ENCODE measurements at places on chromosomes 1 and 21.
A peak's percentile ranks its signal among the peaks of the same experiment; 100 is the strongest.

DNA sequence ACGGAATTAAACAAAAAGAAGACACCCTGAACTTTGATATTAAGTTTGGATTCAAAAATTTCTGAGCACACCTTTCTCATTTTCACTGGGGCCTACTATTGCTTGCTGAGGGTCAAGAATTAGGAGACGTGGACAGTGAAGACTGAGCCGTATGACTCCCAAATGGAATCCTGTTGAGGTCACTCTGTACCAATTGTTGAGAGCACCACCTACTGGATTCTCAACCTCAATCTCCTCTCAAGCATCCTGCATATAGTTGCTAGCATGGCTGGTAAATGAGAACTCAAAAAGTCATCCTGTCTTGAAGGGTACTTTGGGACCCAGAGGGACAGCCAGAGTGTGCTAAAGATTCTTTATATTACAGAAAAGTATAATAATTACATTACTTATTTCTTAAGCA, 20.2 kb upstream of the MTR start:
- DNase-seq: no peak

GRCh38 chr21:31710586-31710985, 21.3 kb downstream of the SCAF4 start:
- peak; percentile 19 for DNase-seq

DNA sequence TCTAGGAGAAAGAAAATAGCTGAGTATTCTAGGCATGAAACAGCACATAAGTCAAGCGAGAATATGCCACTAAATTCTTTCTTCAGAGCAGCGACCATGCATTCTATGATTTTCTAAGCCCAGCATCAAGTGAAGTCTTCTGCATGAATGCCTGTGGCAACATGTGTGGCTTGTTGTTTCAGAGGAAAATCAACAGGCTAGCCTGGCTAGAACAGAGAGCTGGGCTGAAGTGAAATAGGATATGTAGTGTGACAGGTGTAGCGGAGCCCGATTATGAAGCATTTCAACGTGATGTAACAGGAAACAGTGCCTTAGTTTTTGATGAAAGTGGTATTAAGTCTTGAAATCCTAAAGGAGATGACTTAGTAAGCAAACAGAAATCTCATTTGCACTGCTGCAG, 7.0 kb downstream of the CSDE1 start:
- no peak for DNase-seq

GRCh38 chr1:78681265-78681664, 31.6 kb downstream of the IFI44 start:
- no peak for DNase-seq

GRCh38 chr1:62682531-62682930, 5.7 kb downstream of the DOCK7 start:
- no peak for DNase-seq

GRCh38 chr1:56806804-56807203, 12.4 kb downstream of the FYB2 start:
- no peak for DNase-seq

DNA sequence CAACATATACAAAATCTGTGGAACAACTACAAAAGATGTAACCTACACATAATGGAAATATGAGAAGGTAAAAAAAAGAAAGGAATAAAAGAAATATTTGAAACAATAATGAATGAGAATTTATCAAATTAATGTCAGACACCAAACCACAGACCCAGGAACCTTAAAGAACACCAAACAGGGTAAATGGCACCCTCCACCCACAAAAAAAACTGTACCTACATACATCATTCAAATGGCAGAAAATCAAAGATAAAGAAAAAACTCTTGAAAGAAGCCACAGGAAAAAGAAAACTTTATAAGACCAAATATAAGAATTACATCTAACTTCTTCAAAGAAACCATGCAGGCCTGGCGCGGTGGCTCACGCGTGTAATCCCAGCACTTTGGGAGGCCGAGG, 54.0 kb downstream of the IL12RB2 start:
- no peak for DNase-seq

GRCh38 chr1:206776229-206776628, 3.9 kb upstream of the IL10 start:
- no peak for DNase-seq

GRCh38 chr1:24970399-24970753, 40.3 kb upstream of the RUNX3 start:
- peak; percentile 41 for DNase-seq

GRCh38 chr1:21491488-21492355, 17.5 kb upstream of the ALPL start:
- DNase-seq: no peak

DNA sequence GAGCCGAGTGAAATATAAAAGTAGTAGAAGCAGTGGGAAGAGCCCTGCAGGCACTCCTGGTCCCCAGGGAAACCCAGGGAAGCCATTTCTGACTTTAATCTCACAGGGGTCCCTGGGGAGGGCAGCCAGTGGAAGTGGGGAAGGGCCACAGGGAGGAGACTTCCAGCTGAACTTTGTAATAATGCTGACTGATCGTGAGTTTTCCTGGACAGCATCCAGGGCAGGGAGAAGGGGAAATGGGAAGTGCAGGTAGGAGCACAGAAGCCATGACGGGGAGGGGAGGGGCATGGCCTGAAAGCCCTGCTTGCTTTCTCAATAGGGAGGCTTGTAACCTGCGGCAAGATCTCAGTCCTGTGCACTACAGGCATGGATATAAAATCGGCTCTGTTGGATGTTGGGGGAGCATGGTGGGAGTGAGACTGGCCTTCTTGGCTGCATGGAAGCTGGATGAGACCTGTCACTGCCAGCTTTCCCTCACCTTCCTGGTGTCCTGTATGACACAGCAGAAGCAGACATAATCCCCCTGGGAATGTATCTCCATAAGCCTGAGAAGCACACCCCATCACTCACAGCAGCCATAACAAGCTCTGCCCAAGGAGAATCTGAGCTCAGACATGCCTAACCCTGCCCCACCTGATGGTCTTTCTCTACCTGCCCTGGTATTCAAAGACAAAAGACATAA, 15.1 kb upstream of the MX1 start:
- no peak for DNase-seq

GRCh38 chr1:208950206-208950605, 633.3 kb upstream of the CAMK1G start:
- no peak for DNase-seq

GRCh38 chr1:231315887-231316286, 21.8 kb downstream of the EXOC8 start:
- no peak for DNase-seq

GRCh38 chr1:19311503-19311930, 427 bp downstream of the AKR7A2 start:
- no peak for DNase-seq

- peak; percentile 74 for DNase-seq
These were observed 43.7 kb upstream of the MAB21L3 start for GRCh38 chr1:116067566-116067890.

- DNase-seq: no peak
These were observed 250.3 kb downstream of the PTPRC start for GRCh38 chr1:198889101-198889500.

DNA sequence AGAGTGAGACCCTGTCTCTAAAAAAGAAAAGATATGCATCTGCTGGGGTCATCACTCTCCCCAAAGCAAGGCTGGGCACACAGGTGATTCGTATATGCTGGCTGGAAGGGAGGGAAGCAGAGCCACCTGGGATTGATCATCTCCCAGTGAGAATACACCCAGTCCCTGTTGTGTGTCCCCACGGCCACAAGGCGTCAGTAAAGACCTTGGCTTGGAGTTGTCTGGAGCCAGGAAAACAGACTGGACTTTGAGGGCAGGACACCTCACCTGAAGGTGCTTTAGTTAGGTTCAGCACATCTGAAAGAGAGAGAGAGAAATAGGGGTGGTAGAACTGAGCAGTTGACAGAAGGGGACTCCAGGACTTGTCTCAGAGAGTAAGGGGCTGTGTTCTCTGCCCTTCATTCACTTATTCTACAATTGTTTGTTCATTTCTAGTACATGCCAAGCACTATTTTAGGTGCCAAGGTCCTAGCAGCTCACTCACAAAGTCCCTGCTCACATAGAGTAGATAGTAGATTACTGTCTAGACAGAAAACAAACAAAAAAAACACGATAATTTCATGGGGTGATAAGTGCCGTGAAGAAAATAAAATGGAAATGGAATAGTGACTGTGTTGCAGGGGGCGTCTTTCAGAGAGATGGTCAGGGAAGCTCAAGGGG, 13.5 kb downstream of the CITED4 start:
- DNase-seq: no peak

DNA sequence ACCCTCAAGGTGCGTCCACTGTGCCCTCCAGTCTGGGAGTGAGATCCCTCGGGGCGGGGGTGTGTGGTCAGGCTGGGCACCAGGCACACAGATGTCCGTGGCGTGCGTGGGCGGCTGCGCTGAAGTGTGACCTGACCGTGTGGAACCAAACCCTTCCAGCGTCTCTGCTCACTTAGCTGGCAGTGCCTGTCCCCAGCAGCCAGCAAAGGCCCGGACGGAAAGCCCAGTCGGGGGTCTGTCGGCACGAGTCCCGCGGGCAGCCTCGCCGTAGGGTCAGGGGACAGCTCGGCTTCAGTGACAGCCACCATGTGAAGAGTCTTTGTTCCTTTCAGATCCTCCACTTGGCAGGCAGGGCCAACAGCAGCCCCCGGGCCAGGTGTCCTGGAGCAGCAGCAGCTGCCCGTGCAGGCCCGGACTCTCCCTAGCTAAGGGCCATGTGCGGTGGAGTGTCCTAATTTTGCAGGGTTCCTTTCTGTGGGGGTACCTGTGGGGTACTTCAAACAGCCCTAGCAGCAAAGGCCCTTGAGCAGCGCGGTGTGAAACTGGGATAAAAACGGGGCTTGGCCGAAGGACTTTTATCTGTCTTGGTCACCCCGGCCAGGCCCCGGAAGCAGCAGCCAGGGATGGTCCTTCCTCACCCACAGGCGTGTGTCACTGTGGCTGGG, 11.6 kb downstream of the TTLL10 start:
- no peak for DNase-seq

DNA sequence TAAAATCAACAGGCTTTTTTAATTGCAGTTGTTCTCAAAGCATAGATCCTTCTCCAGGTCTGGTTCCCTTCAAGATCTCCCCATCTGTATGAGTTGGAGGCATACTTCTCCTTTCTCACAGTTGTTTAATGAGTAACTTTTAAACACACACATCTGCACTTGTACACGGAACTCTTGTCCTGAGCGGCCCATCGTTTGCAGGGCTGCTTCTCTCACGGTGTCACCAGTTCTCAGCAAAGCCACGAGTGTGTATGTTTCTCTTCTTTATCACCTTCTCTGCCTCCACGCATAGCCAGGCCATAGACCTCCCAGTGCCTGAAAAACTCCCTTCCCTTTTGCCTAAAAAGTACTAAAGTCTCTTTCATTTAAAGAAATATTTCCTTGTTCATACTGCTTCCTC, 68.7 kb upstream of the ROR1 start:
- no peak for DNase-seq

DNA sequence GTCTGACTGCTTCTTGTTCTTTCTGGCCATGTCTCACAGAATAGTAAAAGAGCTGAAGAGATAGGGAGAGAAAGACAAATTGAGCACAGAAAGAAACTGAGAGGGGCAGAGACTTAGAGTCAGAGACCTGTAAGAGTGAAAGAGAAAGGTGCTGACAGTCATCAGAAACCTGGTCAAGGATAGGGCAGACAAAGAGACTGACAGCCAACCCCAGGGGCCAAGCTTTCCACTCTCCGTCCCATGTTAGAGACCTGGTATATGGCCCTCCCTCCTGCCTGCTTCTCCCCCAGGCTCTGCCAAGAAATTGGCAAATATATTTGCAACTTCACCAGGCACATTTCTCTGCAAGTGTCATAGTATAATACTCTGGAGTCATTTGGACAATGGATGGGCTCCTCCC, 64.6 kb downstream of the RHBG start:
- no peak for DNase-seq

DNA sequence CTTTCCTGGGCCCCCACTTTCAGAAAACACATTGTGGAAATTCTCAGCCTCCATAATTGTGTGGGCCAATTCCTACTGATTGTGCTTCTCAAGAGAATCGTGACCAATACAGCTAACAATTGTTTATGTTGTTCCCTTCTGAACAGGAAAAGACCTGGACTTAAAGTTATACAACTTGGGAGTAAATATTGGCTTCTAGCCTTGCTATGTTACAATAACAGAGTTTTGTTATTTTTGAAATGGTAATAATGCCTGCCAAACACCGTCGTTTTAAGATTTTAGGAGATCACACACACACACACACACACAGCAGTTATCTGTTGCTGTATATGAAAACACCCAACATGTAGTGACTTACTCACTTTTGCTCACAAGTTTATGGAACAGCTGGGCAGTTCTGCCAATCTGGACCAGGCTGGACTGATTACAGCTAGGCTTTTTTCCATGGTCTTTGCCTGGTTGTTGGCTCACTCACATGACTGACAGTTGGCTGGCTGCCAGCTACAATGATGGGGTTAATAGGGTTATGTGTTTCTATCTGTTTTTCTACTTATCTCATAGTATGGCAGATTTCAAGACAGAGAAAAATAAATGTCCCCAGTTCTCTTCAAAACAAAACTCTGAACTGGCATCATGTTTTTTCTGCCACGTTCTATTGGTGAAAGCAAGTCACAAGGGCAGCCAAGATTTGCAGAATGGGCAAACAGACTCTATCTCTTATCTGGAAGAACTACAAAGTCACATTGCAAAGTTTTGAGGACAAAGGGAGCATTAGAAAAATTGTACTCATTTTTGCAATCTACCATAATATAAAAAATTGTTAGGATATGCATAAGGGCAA, 447.5 kb downstream of the NEGR1 start:
- no peak for DNase-seq

- DNase-seq: no peak
These were observed 5.4 kb downstream of the NUAK2 start for GRCh38 chr1:205316161-205316566.

- no peak for DNase-seq
These were observed 59.1 kb downstream of the CHD5 start for GRCh38 chr1:6121021-6121421.

DNA sequence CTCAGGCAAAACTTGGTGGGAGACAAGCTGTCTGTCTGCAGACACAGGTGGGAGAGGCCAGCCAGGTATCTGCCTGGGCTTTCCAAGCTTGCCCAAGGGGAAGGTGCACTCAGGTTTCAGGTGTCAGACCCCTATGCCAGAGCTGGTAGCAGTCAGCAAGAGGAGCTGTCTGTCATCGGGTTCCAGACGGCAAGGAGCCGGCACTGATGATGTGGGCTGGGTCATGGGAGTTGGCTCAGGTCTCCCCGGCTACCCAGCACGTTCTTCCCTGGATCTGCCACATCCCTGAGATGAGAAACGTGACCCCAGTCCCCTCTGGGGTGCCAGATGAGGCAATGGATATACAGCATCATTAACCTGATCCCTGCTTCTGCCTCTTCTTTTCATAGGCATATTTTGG, 23.0 kb downstream of the TMCC2 start:
- no peak for DNase-seq

- peak; percentile 45 for DNase-seq
These were observed 47.9 kb downstream of the LAMC1 start for GRCh38 chr1:183070923-183071618.
